ENCODE measurements at places on chromosomes 1 and 21.

DNA sequence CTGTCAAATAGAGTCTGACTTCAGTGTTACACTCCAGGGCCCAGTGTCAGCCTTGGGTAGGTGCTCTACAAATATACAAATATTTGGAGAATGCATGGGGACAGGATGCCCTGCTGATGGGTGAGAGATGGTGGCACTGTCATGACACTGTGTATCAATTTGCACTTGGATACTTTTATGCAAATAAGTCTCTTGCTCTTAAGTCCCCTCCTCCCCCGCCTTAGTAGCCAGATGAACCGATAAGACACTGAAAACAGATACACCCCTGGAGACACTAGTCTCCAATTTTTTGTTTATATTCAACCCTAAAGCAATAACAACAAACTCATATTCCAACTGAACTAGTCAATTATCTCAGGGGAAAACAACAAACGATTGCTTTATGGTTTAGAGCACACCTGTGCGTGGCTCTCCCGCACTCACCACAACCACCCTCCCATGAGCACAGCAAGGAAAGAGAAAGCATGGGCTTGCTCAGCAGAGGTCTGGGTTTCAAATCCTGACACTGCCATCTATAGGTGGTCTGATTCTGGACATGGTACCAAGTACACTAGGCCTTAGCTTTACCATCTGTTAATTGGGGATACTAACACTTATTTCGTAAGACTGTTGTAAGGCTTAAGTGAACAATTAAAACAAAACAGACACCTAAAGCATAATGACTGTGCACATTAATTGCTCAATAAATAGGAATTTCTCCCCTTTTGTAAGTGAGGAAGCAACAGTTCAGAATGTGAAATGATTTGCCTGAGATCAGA, 50.3 kb downstream of the HIVEP3 start:
- DNase-seq = no peak

DNA sequence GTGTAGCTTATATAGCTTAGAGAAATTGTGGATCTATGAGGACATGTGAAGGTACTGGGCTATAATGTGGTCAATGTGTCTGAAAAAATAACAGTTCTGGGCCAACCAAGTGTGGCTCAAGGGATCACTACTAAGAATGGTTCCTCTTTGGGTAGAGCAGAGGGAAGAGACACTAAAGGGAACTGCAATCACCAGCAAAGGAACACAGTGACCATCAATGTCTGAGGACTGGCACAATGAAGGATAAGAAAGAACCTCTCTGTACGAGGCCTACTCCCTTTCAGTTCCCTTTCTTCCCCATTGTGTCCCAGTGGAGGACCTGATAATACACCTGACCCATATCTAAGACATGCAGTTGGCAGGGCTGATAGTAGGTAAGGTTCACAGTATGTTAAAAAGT, 89.9 kb upstream of the JAK1 start:
- no peak for DNase-seq

GRCh38 chr1:1259951-1260600, 13.6 kb upstream of the C1QTNF12 start:
- no peak for DNase-seq

DNA sequence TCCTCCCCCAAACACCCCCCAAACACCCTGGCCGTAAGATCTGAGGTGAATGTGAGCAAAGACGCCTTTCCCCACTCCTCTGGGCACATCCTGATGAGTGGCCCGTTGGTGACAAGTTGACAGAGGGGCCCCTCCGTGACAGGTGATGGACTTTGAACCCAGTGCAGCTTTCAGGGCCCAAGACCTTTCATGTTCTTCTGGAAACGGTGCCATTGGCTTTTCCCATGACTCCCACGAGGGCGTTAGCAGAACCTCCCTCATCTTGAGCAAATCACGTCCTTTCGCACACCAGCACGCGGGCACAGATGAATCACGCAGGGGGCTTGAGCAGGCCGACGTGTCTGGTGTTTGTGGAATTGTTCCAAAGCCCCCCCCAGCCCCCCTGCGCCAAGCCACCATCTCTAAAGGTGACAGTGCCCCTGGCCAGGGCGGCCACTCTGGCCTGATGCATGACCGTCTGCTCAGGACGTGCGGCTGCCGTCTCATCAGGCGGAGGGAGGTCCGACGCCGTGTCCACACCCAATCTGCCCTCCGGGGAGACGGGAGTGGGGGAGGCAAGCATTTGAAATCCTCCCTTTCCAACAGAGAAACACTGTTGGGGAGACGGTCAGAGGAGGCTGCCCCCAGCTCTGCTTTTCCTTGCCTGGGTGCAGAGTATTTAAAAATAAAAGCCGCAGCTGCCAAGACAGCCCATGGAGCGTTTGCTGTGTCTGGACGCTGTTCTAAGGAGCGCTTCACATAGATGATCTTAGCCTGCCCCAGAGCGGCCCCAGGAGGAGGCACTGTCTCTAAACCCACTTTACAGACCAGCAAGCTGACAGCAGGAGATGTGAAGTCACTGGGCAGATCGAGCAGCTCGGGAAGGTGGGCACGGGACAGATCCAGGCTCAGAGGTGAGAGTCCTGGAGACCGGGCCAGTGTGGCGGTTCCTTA, 98.3 kb upstream of the ARHGEF16 start:
- no peak for DNase-seq

- no peak for DNase-seq
Observed at GRCh38 chr1:224357626-224358124, 996 bp downstream of the CNIH4 start.

GRCh38 chr1:236520445-236521005, 3.3 kb upstream of the LGALS8 start:
- DNase-seq = no peak

DNA sequence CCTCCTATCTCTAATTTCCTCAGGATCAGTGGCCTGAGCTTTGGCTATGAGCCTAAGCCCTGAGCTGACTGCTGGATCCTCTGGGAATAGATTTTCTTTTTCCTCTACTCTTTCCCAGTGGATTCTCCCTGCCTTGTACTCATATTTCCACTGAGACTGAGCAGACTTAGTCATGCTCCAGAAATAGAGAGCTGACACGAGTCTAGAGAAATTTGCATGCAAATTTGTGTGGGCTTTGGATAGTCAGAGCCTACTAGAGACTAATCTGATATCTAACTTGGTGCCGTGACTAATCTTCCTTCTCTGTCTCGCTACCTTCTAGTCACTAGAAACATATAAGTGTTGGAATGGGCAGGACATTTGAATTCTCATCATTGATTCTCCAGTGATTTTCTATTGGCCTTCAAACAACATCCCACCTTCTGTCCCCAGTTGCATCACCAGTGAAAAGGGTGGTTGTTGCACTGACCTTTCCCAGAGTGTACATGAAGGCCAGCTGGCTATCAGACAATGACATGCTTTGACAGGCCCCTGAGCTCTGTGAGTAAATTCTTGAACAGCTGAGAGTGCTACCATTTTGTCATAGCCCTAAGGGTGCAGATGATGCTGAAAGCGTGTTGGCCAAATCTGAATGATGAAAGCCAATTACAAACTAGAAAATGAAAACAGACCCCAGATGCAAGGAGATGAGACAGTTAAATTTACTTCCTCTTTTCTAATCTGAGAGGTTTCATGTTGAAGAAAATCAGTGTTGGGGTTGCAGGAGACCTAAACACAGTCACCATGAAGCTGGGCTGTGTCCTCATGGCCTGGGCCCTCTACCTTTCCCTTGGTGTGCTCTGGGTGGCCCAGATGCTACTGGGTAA, at the start of gene FCRLA:
Gene FCRLA (plus strand): TSS at position 748 of the 866 bp plus-strand sequence. CDS start 36 bp downstream, at position 784.
- DNase-seq = no peak

DNA sequence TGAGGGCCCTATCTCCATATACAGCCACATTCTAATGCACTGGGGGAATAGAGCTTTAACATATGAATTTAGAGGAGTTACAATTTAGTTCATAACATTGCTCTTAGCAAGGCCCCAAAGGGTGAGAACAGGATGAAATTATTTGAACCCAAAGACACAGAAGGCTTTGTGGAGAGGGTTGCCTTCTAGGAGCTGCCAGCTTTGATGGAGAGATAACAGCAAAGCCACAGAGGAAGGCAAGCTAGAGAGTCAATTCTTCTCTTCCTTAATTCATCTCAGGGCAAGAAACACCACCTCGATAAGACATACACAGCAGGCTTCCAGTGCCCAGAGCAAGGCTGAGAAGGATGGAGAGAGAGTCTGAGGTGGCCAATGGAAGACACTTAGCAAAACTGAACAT, 94.8 kb upstream of the TMPRSS15 start:
- DNase-seq = no peak

- DNase-seq = no peak
Observed at GRCh38 chr1:35574125-35574654, 1.1 kb downstream of the TFAP2E start.

GRCh38 chr1:239276051-239276450, 110.3 kb upstream of the CHRM3 start:
- DNase-seq = no peak

- no peak for DNase-seq
Observed at GRCh38 chr1:38433084-38433722, 386.6 kb upstream of the POU3F1 start.

- no peak for DNase-seq
Observed at GRCh38 chr1:165884009-165884689, 56.7 kb downstream of the UCK2 start.

GRCh38 chr1:204697893-204698292, 12.4 kb upstream of the LRRN2 start:
- no peak for DNase-seq

GRCh38 chr1:41313661-41314131, 47.5 kb upstream of the FOXO6 start:
- DNase-seq = no peak

DNA sequence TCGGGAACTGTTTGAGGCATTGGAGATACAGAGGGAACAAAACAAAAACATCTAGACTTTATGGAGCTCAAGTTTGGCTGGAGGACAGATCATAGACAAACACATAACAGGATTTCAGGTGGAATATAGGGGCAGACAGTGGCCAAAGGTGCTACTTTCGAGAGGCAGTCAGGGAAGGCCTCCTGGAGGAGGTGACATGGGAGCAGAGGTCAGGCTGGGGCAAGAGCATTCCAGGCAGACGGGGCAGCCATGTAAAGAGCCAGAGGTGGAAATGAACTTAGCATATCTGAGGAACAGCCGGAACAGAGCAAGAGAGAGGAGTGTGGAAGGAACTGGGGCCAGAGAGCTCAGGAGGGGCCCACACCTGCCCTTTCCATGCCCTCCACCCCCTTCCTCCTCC, 122.3 kb downstream of the DMRTB1 start:
- DNase-seq = no peak

DNA sequence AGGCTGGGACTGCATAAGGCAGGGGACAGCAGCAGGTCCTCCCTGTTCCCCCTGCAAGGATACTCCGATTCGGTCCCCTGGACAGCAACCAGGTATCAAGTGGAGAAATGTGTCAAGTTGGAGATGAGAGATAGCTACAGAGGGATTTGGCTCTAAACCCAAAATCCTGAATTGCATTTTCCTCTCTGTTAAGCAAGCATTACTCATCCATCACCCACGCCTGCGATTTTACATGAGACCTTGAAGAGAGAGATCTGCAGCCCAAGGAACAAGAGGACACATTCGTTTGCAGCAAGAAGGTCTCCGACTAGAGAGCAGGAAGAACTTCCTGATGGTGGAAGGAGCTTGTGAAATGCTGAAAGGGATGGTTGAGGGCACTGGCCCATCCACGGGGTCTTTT, 21.9 kb downstream of the SYT2 start:
- DNase-seq = peak; percentile 40

GRCh38 chr1:201714542-201715329, 114.2 kb upstream of the IPO9 start:
- DNase-seq = no peak

DNA sequence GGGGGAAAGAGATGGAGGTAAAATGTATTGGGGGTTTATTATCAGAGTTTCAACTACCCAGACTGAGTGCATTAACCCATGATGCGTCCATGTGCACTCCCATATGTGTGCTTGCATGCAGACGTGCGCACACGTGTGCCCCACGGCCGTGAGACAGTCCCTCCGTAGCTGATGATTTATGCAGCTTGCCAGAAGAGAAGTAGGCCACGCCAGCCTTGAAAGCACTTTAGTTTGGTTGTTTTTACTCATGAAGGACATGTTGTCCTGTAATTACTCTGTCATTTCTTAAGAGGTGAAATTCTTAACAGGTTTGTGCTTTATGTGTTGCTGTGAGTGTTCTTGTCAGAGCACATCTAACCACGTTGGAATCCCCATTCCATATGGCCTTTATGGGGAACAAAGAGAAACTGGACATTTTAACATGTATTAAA, 467.8 kb downstream of the LMO4 start:
- DNase-seq = no peak

DNA sequence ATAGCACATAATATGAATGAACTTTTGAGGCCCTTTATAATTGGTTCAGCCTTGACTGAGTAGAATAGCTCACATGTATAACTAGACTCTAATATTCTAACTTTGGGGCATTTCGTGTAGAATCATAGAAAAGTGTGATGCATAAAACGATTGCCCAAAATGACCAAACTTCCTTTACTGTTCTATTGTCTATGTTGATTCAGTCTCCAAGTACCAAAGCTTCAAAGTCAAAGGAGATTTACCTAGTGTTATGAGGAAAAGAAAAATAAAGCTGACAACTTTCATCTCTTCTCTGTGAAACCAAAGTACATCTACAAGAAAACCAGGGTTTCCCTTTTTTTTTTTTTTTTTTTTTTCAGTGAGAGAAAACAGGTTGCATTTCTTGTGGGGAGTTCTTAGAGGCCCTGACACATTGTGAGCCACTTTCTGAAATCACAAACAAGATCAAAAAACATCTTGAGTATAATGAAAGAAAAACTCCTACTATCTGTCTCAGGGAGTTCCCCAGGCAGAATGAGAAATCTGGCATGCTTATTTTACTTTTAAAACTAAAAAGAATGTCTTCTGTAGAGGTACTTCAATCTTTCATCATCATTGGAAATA, 183.4 kb downstream of the TNFSF18 start:
- DNase-seq = no peak

GRCh38 chr1:181503171-181503810, 20.0 kb downstream of the CACNA1E start:
- no peak for DNase-seq

GRCh38 chr1:14674030-14674429, 75.5 kb downstream of the KAZN start:
- no peak for DNase-seq

DNA sequence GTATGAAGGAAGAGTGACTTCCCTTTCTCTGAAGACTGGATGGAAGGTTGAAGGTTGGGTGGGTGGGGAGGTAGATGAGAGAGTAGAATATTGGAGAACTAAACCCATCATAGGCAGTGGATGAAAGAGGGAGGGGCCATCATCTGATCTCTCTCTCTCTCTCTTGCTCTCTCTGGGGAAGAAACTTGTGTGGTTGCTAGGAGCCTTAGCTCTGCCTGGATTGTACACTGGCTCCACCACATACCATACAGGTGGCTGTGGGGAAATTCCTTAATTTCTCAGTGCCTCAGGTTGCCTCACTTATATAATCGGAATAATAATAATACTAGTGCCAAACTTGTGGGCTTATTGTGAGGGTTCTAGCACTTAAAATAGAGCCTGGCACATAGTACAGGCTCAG, 9.5 kb downstream of the XCL1 start:
- no peak for DNase-seq
